Frontal cortex (tissue), 4 donors: ENCODE measurements at places on chromosomes 2 and 18.

GRCh38 chr2:160720098-160720497, 226.5 kb upstream of the RBMS1 start:
- DNase-seq, result no peak

DNA sequence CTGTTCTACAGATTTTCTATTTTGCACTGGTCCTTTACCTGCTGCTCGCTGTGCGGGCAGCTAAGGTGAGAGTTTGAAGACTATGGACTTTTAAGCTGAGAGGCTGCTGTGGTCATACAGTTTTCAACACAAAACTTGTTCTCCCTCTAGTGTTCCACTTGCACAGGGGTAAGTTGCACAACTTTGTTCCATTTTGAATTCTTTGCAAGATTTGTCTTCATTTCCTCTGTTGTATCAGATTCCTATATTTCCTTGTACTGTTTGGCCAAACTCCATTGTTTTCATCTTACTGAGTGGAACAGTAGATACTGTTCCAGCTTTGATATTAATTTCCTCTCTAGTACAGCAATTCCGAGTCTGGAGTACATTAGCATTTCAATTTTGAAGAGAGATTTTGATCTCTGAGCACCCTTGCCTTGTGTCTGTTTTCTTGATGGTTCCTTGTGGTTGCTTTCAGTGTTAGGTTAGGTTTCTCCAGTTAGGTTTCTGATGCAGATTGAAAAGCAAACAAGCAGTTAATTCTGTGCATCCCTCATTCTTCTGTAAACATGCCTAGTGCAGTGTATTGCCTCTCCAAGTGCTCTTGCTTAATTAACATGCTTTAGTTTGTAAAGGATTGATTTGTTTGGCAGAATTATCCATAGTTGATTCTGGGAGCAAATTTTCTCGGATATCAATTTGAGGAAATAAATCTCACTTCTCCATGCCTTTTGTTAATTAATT, 188.8 kb downstream of the PTPRM start:
- DNase-seq, result no peak

DNA sequence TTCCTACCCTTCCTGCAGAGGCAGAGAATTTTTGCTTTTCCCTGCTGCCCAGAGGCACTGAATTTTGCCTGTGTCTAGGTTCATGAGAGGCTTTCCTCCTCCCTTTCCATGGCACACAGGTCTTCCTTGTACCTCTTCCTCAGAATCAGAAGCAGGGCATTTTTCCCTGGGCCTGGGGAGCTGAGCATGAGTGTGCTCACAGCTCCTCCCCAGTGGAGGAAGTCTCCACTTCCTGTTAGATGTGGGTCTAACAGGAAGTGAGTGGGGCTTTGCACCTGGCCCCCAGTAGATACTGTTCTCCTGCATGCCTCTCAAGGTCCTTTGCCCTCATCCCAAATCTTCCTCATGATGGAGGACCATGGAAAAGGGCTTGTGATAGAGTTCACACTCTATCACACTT, 297.2 kb upstream of the FIGN start:
- DNase-seq, result no peak

DNA sequence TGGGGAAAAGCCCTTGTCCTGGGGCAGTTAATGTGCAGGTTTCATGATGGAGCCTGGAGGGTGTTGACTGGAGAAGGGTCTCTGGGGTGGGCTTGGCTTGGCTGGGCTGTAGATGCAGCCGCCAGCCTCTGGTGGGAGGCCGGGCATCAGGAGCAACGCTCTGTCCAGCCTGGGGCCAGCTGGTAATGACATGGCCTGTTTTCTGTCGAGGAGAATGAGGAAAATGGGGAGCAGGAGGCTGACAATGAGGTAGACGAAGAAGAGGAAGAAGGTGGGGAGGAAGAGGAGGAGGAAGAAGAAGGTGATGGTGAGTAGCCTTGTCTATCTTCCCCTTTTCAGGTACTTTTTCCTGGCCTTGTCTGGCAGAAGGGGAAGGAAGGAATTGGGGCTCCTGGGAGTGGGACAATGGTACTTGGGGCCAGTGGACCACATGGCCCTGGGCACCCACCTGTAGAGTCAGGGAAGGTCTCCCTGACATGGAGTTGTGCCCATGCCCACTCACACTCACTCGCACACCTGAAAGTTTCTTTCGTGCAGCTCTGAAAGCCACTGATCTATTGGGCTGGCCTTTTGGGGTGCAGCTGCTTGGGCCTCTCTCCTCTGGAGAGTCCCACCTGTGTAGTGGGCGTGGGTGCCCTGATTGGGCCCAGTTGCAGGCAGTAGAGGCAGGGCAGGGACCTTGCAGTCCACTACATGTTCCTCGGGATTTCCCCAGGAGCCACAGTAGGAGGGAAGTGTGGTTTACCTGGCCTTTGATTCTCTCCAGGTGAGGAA, 3.5 kb downstream of the PTMA start:
- DNase-seq, result no peak

- no peak for DNase-seq
Observed at GRCh38 chr18:13661779-13662256, 64.5 kb downstream of the FAM210A start.

DNA sequence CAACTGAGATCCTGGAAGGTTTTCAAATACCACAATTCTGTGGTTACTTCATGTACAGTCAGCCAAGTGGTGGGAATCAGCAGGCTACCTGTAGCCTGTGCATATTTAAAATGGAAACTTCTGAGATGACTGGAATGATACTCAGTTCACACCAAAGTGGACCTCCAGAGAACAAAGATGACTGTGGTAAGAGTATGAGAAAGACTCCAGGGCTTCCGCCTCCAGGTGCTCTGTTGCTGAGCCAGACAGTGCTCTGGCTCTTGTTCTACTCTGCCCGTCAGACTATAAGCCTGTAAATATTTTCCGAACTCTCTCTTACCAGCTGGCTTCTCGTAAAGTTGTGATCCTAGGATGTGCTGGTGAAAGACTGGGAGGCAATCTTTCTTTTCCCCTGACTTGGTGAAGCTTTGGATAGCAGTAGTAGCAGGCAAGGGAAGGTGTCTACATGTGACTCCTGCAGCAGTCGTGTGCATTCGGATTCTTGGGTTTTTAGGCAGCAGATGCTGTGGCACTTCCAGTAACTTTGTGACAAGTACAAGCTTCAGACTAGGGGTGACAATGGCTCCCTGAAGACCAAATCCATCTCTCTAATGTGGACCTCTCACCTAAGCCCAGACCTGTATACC, 23.1 kb downstream of the ST3GAL5 start:
- no peak for DNase-seq

- DNase-seq, result no peak
Observed at GRCh38 chr2:106115250-106115649, 78.9 kb downstream of the UXS1 start.

GRCh38 chr18:49697757-49698524, 115.4 kb downstream of the ACAA2 start:
- no peak for DNase-seq

- no peak for DNase-seq
Observed at GRCh38 chr2:68860111-68860510, 11.1 kb downstream of the BMP10 start.

GRCh38 chr2:120403676-120404075, 57.7 kb downstream of the INHBB start:
- no peak for DNase-seq

DNA sequence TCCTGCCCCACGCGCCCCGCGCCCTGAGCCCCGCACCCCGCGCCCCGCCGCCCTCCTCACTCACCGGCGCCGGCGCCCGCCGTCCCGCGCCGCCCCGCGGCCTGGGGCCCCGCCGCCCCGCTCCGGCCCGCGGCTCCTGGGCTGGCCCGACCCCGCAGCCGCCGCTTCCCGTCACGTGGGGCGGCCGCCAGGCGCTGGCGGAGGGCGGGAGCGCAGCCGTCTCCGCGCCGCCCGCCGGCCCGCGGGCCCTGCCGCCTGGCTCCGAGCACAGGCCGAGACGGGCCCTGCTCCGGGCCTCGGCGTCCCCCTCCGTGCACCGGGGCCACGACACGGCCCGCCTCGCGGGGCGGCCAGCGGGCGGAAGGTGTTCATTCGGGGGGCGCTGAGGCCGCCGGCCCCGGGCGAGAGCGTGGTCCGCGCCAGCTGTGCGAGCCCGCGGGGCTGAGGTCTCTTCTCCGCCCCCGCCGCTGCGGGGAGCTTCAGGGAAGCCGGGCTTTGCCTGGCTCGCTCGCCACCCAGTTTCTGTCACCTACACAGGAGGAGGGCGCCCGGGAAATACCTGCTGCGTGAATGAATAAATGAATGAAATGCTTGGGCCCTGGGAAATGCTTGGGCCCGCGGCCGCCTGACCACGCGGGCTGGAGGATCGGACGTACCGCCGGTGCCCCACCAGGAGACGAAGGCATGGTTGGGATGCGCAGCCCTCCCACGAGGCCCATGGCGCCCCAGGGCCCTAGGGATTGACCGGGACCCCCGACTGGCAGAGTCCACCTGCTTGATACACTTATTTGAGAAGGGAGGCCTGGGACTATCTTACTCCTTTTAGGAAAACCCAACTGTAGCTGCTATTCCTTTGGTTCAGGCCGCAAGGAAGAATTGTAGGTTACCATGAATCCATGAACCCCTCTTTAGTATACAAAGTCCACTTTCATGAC, at the start of gene TGFBRAP1:
Gene TGFBRAP1, minus strand, starts transcription at position 175 of the 935 bp plus-strand sequence. CDS start 21,434 bp downstream, outside the sequence.
- peak; percentile 82 for DNase-seq

- no peak for DNase-seq
Observed at GRCh38 chr18:60122339-60122738, 222.5 kb downstream of the PMAIP1 start.

- no peak for DNase-seq
Observed at GRCh38 chr2:233259730-233260129, 8.3 kb downstream of the ATG16L1 start.

DNA sequence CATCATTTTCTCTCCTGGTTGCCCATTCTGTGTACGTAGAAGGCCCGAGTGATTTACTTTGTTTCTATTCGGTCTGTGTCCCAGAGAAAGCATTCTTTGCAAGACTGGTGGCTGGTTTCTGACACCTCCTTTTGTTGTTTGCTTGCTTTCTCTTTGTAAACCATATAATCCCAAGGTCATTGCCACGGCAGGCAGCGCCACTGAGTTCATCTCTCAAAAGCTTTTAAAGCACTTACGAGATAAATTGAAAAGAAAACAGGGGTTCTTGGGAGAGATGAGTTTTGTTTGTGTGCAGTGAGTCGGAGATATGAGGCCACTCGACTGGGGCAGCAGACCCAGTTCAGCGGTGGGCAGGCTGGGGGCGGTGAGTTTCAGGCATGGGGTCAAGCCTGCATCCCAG, 137.6 kb downstream of the NCK2 start:
- no peak for DNase-seq

DNA sequence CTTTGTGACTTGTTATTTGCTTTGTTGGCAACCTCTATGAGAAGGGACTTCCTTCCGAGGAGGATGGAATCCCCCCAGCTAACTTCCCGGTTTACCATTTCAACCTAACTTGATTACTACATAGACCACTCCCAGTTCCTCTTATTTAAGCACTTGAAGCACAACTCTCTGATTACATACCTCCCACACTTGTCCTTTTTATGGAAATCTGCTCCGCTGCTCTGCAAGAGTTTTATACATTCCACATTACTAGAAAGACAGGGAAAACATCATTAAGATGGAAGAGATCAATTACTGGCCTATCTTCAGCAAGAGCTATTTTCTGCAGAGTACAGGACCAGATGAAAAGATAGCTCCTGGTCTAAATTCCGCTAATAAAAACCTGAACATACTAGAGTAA, 160.0 kb upstream of the PGAP1 start:
- no peak for DNase-seq

GRCh38 chr2:151765760-151766410, 31.6 kb upstream of the NEB start:
- no peak for DNase-seq

DNA sequence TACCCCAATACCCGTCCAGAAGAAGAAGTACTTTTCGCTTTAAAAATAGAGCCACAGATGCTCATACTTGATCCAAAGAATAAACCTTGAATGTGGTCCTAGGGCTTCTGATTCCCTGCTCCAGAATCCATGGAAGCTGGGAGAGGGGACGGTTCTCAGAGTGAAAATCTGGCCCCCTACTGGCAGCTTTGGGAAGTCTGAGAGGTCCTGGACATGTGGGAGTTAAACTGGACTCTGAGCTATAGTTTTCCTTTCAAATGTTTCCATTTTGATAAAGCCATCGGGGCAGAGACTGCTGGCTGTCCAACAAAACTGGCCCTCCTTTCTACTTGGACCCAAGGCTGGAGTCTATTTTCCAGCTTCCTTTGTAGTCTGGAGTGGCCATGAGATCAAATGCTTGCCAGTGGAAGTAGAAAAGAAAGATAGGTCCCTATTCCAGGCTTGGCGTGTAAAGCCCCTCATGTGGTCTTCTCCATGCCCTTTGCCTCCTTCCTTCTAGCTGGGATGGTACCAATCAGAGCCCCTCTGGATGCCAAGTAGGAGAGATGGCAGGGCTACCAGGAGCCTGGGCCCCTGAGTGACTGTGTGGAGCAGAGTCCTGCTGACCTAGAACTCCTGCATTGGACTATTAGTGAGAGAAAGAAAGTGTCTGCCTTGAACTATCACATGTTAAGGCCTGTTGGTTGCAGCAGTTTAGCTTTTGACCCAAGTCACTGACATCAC, 37.7 kb upstream of the TBC1D8 start:
- DNase-seq, result no peak

DNA sequence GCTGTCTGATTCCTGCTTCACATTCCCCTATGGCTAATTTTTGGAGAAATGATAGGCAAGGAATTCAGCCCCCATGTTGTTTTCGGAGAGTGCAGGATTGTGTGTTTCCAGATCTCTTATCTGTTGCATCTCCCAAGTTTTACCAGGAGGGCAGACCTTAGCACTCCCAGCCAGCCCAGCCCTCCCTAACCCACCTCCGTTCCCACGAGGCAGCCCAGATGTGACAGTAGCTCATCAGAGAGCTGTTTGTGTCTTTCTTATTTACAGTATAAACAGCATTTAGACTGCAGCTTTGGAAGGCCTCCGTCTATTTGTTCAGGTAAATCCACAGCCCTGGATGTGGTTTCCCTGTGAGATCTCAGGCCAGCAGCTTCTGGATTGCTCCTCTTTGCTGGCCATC, 91.6 kb downstream of the THNSL2 start:
- DNase-seq, result no peak

GRCh38 chr18:58310517-58310916, 266.5 kb downstream of the NEDD4L start:
- no peak for DNase-seq

DNA sequence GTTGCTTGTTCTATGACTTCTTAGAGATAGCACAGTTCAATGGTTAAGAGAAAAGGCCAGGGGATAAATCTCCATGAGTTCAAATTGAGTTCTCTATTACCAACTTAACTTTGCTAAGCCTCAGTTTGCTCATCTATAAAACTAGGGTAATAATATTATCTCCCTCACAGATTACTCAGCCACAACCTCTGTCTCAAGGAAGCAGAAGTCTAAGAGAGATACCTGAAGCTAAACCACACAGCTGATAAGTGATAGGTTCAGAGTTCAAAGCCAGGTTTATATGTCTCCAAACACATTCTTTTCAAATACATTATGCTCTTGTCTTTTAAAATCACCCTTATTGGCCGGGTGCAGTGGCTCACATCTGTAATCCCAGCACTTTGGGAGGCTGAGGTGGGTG, 287.7 kb downstream of the NBAS start:
- no peak for DNase-seq

- no peak for DNase-seq
Observed at GRCh38 chr2:218727502-218728165, 17.0 kb downstream of the TTLL4 start.

DNA sequence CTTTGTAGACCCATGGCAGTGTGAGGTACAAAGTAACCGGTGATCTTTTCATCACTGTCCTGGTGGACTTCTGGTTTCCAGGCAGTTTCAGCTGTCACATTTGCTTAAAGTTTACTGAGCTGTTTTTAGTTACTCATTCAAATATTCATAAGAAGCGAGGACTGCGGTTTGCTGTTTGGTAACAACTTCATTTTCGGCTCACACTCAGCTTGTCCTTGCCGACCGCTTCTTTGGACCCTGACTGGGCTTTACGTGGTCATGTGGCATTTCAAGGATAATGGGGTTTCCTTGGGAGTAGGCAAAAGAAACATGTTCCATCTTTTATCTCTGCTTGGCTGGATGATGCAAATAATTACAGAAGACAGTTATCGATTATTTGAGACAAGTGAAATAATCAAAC, 350.7 kb downstream of the PAX3 start:
- DNase-seq, result no peak
